ENCODE measurements at places on chromosomes 5 and 9.

- DNase-seq = no peak
These were observed 671.1 kb downstream of the TAF11L14 start for GRCh38 chr5:18305288-18305924.

- no peak for DNase-seq
These were observed 473.0 kb downstream of the RAB3C start for GRCh38 chr5:59055745-59056448.

- no peak for DNase-seq
These were observed 134.4 kb downstream of the FGF1 start for GRCh38 chr5:142551338-142552067.

GRCh38 chr5:109191153-109191558 is 218.6 kb downstream of the PJA2 start:
- peak; percentile 2 for DNase-seq

- no peak for DNase-seq
These were observed 5.2 kb downstream of the GPSM1 start for GRCh38 chr9:136332482-136332983.

- DNase-seq = no peak
These were observed 118.3 kb downstream of the NR6A1 start for GRCh38 chr9:124652615-124653393.

DNA sequence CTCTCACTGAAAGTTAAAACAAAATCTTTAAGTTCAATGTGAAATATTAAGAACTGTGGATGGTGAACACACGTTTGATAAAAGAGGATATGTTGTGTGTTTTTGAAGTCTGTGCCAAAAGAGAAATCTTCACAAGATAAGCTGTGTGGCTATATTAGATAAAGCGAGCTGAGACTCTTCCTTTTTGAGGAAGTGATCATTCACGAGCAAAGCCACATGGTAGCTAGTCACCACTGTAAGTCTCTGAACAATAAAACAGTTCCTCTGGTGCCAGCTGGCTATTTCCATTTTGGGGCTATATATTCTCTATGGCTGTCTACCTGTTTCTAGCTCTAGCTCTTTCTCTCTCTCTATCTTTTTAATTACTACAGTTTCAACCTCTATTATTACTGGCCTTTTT is 1849.2 kb upstream of the C9orf72 start:
- no peak for DNase-seq

DNA sequence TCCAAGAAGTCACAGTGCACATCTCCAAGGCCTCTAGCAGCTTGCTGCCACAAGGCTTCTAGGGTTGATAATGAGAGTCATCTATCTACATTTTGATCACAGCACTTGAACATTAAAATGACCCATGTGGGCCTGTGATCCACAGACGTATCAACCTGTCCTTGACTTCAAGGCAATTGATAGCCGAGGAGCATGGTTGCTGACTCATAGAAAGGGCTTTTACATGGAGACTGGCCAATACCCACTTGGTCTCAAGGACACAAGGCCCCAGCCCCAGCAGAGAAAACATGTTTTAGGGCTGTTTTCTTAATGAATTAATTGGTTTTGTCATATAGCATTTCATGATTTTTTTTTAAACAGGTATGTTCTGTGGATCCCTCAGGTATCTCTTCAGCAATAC is 314.0 kb downstream of the SEMA5A start:
- no peak for DNase-seq

DNA sequence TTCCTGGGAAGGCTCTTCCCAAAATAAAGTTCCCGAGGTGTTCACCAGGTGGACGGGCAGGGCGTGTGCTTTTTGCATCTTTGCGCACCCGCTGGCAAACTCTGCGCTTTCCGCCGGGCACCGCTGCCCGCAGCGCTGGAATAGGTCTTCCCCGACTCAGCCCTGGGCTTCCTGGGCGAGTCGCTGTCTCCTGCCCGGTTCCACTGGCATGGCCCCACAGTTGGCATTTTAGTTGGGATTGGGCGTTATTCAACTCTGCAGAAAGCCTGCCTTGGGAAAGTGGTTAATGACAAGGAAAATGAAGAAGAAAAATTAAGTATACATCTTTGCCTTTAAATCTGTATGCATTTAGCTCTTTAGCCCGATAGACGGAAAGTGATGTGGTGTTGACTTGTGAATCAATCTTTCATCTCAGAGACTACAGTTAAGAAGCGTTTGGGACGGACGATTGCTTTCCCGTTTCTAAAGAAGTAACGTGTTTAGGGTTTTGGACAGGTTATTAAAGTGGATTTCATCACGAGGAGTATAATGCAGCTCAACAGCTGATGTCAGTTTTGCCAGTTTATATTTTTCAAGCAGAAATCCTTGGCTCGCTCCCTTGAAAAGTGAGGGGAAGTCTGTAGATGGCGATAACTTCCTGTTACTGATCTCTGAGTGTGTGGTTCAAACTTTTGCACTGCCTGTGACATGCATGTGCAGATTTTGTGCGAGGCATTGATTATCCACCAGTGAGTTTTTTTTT is 946 bp downstream of the ADCY2 start:
- DNase-seq = no peak

GRCh38 chr9:123568691-123569688 is 213.0 kb downstream of the CRB2 start:
- DNase-seq = no peak

DNA sequence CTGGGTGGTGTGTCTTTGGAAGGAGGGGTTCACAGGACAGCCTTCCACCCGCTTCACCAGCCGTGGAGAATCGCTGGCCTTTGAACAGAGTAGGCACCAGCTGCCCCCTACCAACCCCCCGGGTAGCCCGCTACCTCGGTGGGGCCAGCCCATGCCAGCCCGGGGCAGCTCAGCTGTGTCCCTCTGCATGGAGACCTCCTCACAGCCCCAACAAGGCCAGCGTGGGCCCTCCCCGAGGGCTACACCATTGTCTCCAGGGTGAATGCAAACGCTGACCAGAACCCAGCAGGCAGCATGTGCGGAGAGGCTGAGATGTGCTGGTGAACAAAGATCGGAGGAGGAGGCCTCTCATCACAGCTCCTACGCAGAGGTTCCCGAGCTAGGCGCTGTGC is 51.9 kb downstream of the LMX1B start:
- DNase-seq = no peak

GRCh38 chr9:133640580-133641395 is 4.6 kb downstream of the DBH start:
- no peak for DNase-seq

DNA sequence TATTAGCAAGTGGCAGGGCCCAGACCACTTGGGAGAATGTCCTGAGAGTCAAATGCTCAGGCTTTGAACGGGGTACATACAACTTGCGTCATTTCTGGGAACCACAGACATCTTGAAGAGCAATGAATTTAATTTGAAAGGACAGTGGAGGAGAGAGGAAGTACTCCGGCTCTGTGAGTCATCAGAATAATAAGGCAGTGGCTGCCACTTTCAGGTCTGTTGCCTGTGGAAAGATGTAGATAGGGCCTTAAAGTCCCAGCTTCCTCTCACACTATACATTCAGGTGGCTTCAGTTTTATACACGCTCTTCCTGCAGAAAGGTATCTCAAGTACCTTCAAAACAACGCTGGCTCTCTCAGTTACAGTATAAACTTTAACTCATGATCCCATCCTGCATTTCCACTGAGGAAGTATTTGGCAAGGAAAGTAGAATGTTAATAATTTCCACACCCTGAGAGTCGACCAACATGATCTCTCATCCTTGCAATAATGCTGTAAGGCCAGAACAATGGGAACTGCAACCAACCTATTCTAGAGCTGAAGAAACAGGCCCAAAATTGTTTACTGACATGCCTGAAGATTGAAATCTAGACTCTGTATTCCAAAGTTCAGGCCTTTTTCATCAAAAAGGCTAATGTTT is 6.8 kb upstream of the PRUNE2 start:
- no peak for DNase-seq

- DNase-seq = no peak
These were observed 512.9 kb downstream of the HINT1 start for GRCh38 chr5:130652176-130652575.

- no peak for DNase-seq
These were observed 71.3 kb upstream of the CXCL14 start for GRCh38 chr5:135650081-135650480.

GRCh38 chr5:138606378-138607064 is 31.3 kb upstream of the HSPA9 start:
- no peak for DNase-seq

GRCh38 chr9:137294681-137295237 is 7.3 kb downstream of the NRARP start:
- no peak for DNase-seq

GRCh38 chr9:27618066-27618465 is 44.8 kb upstream of the C9orf72 start:
- DNase-seq = no peak

DNA sequence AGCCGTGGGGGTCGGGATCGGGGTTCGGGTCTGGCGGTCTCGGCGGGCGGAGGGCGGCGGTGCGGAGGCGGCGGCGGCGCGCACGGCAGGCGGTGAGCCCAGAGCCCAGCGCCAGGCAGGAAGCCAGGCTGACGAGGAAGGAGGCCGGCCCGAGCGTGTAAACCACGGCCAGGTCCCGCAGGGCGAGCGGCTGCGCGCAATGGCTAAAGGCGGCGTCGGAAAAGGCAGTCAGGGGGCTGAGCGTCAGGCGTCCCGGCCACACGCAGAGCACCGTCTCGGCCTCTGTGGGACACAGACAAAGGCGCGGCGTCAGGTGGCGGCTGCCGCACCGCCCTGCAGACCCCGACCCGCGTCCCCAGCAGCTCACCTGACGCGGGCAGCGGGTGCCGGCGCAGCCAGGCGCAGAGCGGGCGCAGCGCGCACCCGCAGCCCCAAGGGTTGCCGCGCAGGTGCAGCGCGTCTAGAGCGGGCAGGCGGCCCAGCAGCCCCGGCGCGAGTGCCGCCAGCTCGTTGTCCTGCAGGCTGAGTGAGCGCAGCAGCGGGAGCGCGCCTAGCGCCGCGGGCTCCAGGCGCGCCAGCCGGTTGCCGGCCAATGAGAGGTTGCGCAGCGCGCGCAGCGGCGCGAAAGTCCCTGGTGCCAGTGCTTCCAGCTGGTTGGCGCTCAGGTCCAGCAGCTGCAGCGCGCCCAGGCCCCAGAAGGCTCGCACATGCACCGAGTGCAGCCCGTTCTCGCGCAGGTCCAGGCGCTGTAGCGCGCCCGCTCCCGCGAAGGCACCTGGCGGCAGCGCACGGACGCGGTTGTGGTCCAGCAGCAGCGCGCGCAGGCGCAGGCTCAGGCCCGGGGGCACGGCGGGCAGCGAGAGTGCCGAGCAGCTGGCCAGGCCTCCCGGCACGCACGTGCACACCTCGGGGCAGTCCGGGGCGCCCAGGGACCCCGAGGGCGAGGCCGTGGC is 671 bp downstream of the LRRC26 start:
- DNase-seq = no peak

GRCh38 chr5:76524101-76524835 is 98.9 kb downstream of the F2RL2 start:
- no peak for DNase-seq

DNA sequence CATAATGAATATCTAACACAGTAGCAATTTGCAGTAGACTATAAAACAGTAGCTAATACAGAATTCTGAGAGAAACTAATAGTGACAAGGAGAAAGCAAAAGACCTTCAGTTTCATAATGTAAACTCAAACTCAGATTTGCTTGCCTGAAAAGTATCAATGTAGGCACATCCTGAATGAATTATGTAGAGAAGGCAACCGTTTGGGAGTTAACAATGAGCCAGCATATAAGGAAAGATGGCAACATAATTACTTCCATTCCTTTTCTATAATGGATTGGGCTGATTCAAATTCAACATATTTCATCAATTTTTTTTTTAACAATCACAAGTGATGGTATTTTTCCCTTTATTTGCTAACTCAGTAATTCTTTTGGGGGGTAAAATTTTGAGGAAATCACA is 261.6 kb downstream of the SEMA5A start:
- no peak for DNase-seq

GRCh38 chr9:105193560-105193959 is 50.9 kb upstream of the SLC44A1 start:
- DNase-seq = no peak

- no peak for DNase-seq
These were observed 85.0 kb downstream of the CSNK1G3 start for GRCh38 chr5:123597018-123597417.

DNA sequence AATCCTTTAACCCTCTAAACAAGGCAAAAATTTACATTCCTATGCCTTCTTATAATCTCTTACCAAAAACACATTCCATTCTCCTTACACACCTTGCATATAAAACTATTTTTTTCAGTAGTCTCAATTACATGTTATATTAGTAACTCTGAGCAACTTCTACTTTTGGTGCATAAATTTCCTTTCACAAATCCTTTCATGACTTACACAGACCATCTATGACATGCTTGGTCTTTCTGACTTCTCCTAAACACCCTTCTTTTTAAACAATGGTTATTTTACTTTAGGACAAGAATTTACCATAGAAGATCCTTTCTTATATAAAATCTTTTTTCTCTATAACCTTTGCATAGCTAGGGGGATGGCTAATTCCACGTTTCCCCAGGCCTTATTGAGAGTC is 208.0 kb upstream of the ARRDC3 start:
- no peak for DNase-seq

- DNase-seq = no peak
These were observed 219.3 kb downstream of the CAAP1 start for GRCh38 chr9:26673261-26673660.

DNA sequence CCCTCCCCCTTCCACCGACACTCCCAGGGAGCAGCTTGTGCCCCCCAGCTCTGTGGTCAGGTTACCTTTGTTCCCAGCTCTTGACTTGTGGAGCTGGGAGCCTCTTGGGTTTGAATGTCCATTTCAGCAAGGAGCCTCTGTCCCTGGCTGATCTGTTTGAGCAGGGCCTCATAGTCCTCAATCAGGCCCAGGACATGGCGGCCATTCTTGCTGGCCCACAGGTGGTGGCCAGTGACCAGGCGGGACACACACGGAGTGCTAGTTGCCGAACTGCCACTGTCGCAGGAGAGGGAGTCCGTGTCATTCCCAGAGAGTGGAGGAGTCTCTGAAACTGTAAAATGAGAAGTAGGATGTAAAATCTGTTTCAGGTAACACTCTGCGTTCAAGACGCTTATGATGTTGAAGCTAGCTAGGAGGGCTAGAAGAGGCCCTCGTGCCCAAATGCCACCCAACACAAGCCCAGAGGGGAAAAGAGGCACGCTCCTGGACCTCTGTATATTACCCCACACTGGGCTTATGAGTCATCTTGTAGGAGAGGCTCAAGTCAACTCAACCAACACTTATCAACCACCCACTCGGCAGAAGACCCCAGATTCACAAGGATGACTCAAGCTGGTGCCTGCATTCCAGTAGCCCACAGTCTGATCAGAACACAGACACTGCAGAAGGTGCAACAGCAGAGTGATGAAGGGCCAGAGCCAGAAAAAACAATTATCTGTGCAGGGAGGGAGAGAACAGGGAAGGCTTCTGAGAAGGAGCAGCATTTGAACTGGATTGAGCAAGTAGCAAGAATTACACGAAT is 177.0 kb downstream of the CDK5RAP2 start:
- DNase-seq = no peak

DNA sequence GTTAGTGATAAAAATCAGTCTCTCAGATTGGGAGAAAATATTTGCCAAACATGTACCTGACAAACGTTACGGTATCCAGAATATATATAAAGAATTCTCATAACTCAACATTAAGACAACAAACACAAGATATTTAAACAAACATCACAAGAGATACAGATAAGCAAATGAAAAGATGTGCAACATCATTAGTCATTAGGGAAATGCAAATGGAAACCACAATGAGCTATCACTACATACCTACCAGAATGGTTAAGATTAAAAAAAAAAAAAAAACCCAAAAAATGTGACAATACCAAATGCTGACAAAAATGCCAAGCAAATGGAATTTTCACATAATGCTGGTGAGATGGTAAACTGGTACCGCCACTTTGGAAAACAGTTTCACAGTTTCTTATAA is 15.4 kb downstream of the CERT1 start:
- DNase-seq = no peak

Measured in CD4-positive, alpha-beta T cell treated with Interleukin-1 beta for 1 hour (primary cell).